Neural progenitor cell (in vitro differentiated cells): ENCODE measurements at places on chromosomes 6 and 20.
A peak's percentile ranks its signal among the peaks of the same experiment; 100 is the strongest.

GRCh38 chr6:163764565-163764964, 350.0 kb downstream of the QKI start:
- DNase-seq, result no peak

- DNase-seq, result no peak
Measured at GRCh38 chr6:148548065-148548748, 198.6 kb upstream of the UST start.

GRCh38 chr6:154648188-154648887, 84.9 kb upstream of the SCAF8 start:
- no peak for DNase-seq

DNA sequence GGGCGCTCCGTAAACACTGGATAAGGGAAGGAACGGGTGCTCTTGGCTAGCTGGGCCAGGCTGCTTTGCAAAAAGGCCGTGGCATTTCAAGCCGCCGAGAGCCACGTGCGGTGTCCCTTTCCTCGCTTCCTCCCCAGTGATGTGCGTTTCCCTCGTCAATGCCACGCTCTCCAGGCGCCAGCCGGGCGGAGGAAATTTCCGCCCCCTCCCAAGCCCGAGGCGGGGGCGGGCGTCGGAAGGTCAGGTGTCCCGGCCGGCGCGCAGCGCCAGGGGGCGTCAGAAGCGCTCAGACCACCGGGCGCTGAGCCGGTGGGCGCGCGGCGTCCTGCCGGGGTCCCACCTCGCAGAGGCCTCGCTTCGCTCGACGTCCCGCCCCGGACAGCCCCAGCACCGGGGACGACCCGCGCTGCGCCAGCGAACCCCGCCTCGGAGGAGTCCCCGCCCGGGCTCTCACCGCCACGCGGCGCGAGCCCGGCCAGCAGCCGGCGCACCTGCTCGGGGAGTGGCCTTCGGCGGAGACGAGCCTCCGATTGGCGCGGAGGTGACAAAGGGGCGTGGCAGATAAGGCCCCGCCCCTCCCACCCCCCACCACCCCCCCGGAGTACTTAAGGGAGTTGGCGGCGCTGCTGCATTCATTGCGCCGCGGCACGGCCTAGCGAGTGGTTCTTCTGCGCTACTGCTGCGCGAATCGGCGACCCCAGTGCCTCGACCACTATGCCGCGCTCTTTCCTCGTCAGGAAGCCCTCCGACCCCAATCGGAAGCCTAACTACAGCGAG, at the start of gene SNAI1:
Gene SNAI1, plus strand, starts transcription at position 635 of the 777 bp plus-strand sequence. Its CDS starts 80 bp downstream, at position 715.
- peak; percentile 96 for DNase-seq

DNA sequence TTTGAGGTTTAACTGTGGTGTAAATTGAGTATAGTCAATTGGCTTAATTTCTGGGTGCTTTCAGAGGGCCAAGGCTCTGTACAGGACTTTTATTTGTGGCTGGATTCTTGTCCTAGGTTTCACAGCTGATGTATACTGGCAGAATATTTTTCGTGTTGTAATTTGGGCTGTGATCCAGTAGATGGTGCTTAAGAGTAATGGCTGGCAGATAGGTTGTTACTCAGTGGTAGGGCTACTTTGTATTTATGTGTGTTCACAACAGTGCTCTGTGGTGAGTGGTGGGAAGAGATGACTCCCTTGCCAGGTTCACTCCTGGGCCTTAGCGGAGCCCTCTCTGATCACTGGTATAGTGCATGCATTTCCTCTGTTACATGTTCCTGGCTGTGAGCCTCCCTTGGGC, 34.5 kb upstream of the FERMT1 start:
- no peak for DNase-seq

DNA sequence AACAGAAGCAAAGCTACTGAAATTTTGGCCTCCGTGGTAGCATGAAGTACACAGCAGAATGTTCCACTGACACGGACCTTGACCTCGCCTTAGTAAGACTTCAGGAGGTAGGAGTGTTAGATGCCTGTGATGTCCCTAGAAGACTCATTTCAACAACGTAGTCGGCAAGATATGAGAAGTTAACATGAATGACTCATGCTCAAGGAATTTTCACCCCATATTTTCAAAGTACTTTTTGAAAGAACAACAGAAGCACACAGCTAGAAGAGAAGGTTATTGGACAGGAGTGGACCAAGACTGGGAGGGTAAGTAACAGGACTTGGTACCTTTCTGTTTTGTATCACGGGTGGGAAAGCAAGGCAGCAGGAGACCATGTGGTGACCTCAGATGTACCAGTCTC, 78.0 kb downstream of the DZANK1 start:
- no peak for DNase-seq

DNA sequence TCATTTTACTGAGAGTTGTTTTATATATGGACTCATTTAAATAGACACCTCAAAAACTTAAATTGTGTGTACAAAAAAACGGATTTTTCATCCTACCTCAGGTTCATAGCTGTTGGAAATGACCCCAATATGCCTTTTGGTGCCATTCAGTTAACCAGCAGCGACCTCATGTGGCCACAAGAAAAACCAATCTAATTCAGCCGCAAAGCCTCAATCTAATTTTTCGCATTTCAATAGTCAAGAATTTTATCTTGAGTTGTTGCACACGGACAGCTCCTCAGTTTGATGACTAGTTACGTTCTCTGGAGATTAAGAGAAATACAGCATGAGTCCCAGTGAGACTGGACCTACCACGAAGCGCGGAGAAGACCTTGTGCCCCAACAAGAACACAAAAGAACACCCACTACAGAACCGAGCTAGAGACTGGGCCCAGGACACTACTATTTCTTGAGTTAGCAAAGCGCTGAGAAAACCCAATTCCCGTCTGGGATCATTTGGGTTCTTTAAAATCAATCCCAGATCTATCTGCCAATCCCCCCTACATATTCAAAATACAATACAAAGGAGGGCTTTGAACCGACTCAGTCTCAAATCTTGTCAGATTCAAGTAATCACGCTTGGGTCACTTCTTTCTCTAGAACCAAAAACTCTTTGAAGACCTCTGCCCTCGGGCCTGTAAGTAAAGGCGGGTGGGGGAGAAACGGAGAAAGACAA, 1.1 kb downstream of the TCP11 start:
- DNase-seq, result peak; percentile 74

DNA sequence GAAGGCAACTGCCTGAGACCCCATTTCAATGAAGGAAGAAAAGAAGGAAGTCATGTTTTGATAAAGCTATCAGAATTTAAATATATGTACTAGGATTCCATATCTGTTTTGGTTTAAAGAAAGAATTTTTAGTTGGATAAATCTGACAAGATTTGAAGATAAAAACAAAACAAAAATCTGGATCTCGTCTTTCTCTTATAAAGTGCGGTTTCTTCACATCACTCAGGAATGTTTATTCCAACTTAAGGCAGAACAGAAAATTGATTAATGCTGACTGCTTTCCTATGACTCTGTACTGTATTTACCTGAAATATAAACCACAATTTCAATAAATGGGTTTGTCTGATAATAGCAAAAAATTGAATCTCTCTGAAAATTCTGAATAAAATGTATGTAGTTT, 439.7 kb downstream of the RFPL4B start:
- no peak for DNase-seq

GRCh38 chr6:169959136-169960002, 207.9 kb downstream of the ERMARD start:
- no peak for DNase-seq

DNA sequence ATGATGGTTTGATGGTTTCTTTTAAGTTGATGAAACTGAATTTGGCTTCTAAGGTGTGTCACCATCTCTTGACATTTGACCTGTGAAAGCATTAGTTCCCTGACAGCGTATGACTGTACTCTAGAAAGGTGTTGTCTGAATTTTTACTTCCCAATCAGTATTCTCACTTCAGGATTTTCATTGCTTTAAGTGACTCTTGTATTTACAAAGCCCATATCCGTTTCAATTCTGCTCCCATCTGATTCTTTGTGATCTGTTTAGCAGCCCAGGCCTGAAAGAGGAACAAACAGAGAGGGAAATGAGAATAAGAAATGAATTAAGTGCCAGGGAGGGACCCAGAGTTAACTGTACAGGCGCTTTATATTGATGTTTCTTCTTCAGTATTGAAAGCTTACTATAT, 73.7 kb downstream of the FARS2 start:
- no peak for DNase-seq

DNA sequence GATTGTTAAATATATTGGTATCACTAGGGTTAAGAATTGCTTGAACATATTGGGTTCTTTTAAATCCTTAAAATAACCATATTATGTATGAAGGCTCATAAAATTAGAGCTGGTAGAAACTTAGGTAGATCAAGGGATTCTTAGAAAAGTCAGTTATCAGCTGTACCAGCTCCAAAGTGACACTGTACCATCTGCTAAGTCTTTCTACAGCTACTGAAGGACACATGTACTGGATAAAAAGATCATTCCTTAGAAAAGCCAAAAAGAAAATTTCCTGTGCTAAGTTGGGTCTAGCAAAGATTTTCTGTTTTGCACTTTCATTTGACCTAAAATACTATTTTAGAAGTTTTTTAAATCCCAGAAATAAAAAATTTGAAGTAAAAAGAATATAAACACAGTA, 130.4 kb downstream of the CD164 start:
- DNase-seq, result no peak

GRCh38 chr6:159168536-159169192, 536 bp upstream of the FNDC1 start:
- peak; percentile 91 for DNase-seq

DNA sequence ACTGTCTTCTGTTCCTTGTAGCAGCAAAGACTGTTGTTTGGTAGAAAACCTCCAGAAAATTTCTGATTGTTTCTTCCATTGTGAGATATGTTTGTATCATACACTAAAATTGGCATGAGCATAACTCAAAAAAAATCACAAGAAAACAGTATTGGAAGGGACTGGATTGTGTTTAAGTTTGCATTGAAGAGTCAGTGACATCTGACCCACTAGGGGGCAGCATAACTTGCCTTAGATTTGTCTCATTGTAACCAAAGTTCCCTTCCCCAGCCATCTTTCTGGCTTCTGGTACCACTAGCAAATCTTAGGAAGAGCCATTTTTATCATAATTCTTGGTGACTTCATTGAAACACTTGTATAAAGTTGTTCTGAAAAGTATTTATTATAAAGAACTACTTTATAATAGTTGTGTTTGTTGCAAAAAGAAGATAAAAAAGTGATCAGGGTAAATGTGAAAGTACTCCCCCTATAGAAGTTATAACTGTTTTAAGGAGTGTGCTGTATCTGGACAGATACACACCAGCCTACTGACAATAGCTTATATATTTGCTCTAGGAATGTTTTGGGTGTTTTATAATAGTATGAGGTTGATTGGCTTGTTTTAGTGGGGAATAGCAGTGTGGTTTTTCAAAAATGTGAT, 7.7 kb downstream of the CSTF1 start:
- DNase-seq, result peak; percentile 76

DNA sequence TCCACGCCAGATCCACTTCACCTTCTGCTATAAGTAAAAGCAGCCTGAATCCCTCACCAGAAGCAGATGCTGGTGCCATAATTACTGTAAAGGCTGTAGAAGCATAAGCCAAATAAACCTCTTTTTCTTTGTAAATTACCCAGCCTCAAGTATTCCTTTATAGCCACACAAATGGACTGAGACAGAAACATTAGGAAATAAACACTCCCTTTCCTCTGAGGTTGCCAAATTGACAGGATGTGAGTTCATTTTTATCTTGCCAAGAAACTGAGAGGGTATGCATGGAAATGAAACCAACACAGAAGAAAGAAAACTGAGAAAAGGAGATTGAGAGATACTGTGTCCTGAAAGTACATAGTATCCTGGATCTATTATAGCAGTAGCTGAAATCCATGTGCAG, 481.2 kb downstream of the HAO1 start:
- no peak for DNase-seq

DNA sequence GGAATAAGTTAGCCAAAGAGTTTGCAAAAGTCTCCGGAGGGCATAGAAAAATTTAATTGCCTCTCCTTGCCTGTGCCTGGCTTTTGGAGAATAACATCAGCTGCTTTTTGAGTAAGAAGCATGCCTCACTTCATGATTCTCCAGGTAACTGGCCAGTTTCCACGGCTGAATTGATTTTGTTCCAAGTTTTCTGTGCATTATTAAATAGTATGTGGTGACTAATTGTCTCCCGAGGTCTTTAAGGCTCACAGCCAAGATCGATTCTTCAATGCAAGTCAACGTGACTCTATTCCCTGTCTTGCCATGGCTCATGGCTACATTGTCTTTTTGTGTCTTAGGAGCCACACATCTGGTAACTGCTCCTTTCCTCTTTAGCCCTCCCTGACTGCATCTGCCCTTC, 54.2 kb downstream of the CNR1 start:
- no peak for DNase-seq

DNA sequence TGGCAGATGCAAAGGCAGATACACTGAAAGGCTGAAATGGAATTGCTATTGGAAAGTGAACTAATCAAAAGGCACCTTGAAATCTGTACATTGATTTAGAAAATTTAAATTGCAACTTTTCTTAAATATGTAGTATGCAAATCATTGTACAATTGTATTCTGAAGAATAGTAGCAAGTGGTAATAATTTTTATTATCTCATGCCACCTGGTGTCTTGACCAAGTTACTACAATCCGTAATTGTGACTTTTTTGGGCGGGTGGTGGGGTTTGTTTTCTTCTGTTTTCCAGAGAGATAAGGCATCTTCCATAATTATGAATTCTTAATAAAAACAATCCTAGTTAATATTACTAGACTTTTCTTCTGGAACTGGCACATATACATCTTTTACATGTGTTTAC, 12.5 kb upstream of the BCKDHB start:
- peak; percentile 23 for DNase-seq

- DNase-seq, result no peak
Measured at GRCh38 chr6:164322533-164322932, 908.0 kb downstream of the QKI start.

DNA sequence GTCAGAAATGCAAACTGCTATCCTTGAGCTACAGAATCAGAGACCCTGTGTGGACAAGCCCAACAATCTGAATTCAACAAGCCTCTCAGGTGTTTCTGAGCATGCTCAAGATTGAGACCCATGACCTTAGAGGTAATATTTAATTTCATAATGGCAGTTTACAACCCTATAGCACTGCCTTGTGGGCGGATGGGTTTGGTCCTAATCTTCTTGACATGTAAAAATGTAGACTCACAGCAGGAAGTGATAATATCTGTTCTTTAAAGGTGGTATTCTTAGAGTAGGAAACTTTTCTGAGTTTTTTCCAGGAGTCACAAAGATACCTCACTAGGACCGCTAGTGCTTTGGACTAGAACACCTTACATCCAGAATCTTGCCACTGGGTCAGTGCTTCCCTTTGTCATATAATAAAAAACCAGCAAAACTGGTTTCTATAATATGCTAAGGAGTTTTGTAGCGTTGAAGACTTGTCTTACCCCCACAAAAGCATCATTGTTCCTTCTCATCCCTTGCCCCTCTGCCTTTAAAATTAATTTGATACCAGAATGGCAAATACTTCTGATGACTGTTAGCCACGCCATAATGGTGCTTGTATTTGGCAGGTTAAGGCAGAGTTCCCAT, 52.6 kb downstream of the E2F3 start:
- DNase-seq, result no peak

DNA sequence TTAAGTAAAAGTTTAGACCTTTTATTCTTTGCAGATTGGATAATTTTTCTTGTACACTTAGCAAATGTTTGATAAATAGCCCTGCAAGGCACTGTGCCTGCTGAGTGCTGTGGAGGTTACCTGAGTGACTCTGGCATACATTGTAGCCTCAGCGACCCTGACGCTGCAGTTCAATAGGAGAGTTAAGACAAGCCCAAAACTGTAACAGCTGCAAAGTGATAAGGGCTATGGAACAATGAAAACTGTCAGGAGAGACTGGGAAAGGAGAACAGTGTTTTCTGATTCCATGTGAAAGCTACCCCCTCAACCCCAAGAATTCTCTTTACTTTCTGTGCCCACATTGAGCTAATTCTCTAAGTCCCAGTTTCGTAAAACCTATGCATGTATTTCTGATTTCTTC, 22.2 kb downstream of the HIVEP1 start:
- DNase-seq, result no peak
